ENCODE measurements at places on chromosomes 13 and 19. TPM values are rescaled to one million over a fixed set of nuclear protein-coding genes. Genes with fewer than 3 reads are reported as not detected.

Gene KASH5
- not detected for total RNA-seq

Gene IL4I1
- total RNA-seq: 0.34 TPM

Gene RAB3A
- total RNA-seq: 1.9 TPM

Gene RRAS
- 171 TPM for total RNA-seq

Gene ZNF729
- not detected for total RNA-seq

Gene TEAD2
- 57.8 TPM for total RNA-seq

- DNase-seq: no peak
Observed at GRCh38 chr19:33156334-33156733, 24.4 kb downstream of the WDR88 start.

DNA sequence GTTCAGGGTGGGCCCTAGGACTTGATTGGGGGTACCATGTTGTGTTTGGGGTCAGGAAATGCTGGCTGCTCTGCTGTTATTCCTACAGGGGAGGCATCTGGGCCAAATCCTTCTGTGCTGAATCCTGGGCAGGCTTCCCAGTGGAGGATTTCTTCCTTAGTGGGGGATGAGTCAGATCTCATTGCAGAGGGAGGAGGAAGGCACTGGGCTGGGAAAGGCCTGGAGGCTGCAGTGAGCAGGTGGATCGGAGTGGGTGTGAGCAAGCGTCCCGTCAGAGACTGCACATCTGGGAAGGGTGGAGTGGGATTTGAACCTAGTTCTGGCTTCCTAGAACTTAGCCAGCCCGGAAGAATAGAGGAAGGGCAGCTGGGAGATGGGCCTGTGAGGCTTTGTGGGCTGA is 11.5 kb downstream of the CCDC124 start:
- DNase-seq: no peak

- no peak for DNase-seq
Observed at GRCh38 chr19:4097501-4097900, 26.4 kb downstream of the MAP2K2 start.

GRCh38 chr19:4660993-4661392 is 9.1 kb downstream of the MYDGF start:
- DNase-seq: no peak

GRCh38 chr13:100636441-100636840 is 38.2 kb downstream of the TMTC4 start:
- no peak for DNase-seq

All from esophagus muscularis mucosa (tissue), 4 donors.